Activated naive CD4-positive, alpha-beta T cell (primary cell): ENCODE measurements at places on chromosomes 5 and 9.

DNA sequence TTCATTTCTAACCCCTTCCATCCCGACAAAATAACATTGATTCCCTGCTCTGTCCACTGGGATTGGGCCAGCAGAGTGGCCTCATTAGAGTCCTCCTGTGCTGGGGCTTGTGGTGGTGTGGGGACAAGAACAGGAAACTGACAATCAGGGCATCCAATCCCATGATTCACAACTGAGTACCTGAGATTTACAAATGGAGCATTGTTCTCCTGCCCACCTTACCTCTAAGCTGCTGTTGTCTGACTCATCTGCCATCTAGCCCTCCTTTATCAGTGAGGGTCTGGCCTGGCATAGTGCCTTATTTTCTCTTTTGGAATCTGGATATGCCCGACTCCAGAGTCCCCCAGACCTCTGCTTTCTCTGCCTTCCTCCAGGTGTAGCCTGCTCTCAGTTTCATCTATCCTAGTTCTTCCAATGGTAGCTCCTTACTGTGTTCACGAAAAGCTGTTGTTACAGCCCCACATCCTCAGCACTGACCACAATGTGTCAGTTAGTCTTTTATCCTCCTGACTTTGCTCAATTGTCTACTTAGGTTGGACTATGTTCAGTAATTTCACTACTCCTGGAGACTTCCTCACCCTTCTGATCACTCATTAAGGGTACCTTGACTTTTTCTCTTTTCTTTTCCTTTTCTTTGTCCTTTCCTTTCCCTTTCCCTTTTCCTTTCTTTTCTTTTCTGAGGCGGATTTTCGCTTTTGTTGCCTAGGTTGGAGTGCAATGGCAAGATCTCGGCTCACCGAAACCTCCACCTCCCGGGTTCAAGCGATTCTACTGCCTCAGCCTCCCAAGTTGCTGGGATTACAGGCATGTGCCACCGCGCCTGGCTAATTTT is 13.4 kb downstream of the WNT8A start:
- no peak for DNase-seq

- no peak for DNase-seq
Observed at GRCh38 chr5:111999286-111999685, 242.3 kb upstream of the NREP start.

DNA sequence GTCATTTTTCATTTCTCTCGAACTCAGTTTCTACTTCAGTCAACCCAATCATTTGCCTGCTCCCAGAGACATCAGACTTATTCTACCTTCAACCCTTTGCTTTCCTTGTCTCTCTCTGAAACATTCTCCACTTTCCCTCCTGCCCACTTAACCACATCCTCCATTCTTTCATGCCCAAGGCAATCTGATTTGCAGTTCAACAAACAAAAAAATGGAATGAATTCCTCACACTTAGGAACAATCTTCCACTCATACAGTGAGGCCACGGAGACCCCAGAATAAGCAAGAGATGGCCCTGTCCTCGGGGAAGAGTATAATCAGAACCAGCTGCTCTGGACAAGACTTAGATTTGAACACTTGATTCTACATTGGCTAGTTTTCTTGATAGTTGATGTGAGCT is 180.5 kb downstream of the RFK start:
- DNase-seq, result no peak

DNA sequence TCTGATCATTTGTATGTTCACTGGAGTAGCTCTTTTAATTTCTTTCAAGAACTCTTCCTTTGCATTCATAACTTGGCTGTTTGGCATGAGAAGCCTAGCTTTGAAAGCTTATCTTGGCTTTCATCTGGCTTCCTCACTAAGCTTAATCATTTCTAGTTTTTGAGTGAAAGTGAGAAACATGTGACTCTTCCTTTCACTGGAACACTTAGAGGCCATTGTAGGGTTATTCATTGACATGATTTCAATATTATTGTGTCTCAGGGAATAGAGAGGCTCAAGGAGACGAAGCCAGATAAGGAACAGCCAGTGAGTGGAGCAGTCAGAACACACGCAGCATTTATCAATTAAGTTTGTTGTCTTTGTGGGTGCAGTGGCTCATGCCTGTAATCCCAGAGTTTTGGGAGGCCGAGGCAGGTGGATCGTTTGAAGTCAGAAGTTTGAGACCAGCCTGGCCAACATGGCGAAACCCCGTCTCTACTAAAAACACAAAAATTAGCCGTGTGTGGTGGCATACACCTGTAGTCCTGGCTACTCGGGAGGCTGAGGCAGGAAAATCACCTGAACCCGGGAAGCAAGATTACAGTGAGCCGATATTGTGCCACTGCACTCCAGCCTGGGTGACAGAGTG is 98.3 kb downstream of the UGCG start:
- no peak for DNase-seq

GRCh38 chr5:74167206-74167929 is 473.2 kb downstream of the ENC1 start:
- no peak for DNase-seq
